RPMI7951 (cell line): ENCODE measurements at places on chromosomes 4 and X. TPM values are rescaled to one million over a fixed set of nuclear protein-coding genes. Genes with fewer than 3 reads are reported as not detected.

SPANXN3 gene
- total RNA-seq: not detected in 2 replicates

HELT gene
- total RNA-seq: not detected in 2 replicates

HGFAC gene
- total RNA-seq: not detected in 2 replicates

WDR17 gene
- 0.48 and 0.98 TPM in 2 replicates for total RNA-seq

TRIM60 gene
- total RNA-seq: not detected in 2 replicates

GUCY1A1 gene
- not detected in 2 replicates for total RNA-seq

SSX4B gene
- total RNA-seq: 0.36 TPM in 1 of 2 replicates, not detected in the other

FGB gene
- not detected in 2 replicates for total RNA-seq

PAGE3 gene
- total RNA-seq: not detected in 2 replicates

SPANXN4 gene
- not detected in 2 replicates for total RNA-seq

VSIG4 gene
- not detected in 2 replicates for total RNA-seq

SLC7A11 gene
- 6.1 and 7.1 TPM in 2 replicates for total RNA-seq

PRKG2 gene
- total RNA-seq: not detected in 2 replicates

SSX1 gene
- 0.49 and 2.0 TPM in 2 replicates for total RNA-seq

RBMXL3 gene
- total RNA-seq: not detected in 2 replicates

GPRASP1 gene
- 0.20 and 0.36 TPM in 2 replicates for total RNA-seq

VCX gene
- not detected in 2 replicates for total RNA-seq
